ENCODE measurements at places on chromosomes 4 and X. TPM values are rescaled to one million over a fixed set of nuclear protein-coding genes. Genes with fewer than 3 reads are reported as not detected.

DNA sequence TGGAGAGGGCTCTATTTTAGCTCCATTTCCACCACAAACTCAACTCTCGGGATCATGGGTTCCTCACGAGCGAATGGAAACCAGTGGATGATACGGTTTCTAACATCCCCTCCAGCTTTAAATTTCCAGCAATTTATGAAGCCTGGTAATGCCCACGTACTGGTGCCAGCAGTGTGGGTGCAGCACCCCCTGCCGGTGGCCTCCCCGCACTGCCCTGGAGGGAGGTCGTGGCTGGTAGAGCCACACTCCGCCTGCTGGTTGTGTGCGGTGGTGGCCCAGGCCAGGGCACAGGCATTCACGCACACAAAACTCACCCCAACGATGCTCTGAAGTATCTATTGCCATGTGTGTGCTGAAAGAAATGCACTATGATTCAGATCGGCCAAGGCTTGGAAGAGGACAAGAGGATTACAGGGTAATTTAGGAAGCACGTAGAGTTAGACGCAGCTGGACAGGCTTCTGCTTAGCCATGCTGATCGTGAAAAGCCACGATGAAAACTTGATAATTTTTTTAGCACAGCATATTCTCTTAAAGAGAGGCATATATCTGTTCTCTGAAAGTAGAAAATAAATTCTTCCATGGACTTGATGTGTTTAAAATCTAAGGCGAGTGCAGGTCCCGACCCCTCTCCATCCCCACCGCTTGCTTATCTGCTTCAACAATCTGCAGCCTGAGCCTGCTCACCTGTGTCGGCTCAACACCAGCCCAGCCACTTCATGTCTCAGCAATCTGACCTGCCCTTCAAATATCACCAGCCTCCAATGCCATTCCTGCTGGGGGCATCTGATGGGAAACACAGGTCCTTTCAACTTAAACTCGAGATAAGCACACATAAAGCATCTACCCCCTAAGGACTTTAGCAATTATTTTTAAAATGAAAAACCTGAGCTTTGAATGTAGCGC is 59.1 kb downstream of the SCD5 start:
- peak; percentile 90 for DNase-seq

BANK1 gene
- 1.1 TPM for total RNA-seq

DNA sequence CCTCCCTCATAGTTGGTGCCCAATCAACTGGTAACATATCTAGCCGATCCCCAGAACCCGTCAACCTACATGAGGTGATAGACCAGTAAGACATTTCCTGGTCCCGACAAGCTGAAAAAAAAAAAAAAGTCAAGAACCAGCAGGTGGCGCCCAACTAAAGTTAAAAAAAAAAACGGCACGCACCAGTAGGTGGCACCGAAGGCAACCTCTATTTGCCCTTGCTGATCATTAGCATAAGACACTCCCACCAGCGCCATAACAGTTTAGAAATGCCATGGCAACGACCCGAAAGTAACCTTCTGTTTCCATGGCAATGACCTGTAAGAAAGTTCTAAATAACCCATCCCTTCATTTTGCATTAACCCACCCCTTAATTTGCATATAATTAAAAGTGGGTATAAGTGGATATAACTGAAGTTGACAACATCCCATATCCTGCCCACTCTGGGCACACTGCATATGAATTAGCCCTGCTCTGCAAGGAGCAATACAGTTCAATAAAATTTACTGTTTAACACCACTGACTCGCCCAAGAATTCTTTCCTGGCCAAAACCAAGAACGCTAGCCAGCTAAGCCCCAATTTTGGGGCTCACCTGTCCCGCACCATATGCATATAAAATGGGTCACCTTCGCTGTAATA is 83.9 kb upstream of the SPANXB1 start:
- peak; percentile 71 for DNase-seq

GRCh38 chrX:107537815-107538214 is 88.4 kb downstream of the FRMPD3 start:
- peak; percentile 76 for DNase-seq

DNA sequence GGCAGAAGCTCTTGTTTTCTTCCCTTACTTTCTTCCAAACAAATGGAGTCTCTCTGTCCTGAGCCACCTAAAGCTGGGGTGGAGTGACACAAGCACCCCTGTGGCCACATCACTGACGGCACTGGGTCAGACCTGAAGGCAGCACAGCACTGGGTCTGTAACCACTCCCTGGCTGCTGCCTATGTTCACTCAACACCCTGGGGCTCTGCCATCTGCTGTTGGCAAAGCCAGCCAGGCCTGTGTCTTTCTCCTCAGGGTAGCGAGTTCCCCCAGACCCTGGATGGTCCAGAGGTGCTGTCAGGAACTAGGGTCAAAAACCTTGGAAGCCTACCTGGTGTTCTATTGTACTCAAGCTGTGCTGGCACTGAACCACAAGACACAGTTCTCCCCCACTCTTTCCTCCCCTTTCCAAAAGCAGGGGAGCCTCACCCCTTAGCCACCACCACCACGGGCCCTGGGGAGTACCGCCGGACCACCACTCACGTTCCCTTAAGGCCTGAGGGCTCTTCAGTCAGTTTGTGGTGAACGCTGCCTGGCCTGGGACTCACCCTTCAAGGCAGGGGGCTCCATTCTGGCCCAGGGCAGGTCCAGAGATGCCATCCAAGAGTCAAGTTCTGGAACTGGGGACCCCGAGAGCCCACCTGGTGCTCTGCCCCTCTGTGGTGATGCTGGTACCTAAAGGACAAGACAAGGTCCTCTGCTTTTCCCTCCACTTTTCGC is 31.5 kb downstream of the TMEM271 start:
- no peak for DNase-seq

SOD3 gene
- total RNA-seq = 3.3 TPM

ZMAT1 gene
- 2.1 TPM for total RNA-seq

PNMA6F gene
- total RNA-seq = not detected

DNA sequence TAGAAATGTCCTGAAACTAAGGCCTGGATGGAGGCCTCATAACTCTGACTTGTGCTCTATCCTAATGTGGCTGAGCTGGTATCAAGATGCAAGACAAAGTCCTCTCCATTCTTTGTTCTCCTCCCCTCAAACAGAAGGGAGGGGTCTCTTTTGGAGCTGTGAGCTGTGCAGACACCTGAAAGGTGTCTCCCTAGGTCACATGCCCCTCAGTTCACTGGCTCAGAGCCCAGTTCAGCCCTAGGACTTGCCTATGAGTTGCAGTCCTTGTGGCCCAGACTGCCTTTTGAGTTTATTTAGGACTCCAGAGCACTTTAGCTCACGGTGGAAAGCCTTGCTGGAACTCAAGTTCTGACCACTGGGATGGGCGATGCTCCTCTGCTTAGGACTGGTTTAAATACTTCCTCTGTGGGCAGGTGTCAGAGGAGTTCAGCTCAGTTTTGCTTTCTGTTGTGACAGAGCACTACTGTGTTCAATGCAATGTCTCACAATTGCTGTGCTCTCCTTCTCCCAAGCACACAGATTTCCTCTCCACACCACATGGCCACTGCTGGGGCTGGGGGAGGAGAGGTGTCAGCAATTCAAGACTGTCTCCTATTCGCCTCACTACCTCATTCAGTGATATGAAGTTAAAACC is 84.8 kb upstream of the ZNF827 start:
- DNase-seq = no peak

DNA sequence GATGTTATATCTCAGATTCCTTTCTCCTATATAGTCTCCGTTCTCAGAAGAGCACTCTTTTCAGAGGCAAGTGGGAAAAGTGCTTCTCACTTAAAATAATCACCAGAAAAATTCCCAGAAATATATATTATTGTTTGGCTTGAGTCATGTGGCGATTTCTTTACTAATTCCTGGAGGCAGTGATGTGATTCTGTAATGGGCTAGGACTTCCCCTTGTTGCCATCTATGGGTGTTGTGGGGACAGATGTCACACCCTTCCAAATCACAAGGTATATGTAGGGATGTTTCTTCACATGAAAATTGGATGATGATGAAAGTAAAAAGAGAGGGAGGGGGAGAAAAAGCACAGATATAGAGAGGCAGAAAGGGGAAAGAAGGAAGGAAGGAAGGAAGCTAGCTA is 553.4 kb downstream of the PPP4R3C start:
- DNase-seq = no peak

DNA sequence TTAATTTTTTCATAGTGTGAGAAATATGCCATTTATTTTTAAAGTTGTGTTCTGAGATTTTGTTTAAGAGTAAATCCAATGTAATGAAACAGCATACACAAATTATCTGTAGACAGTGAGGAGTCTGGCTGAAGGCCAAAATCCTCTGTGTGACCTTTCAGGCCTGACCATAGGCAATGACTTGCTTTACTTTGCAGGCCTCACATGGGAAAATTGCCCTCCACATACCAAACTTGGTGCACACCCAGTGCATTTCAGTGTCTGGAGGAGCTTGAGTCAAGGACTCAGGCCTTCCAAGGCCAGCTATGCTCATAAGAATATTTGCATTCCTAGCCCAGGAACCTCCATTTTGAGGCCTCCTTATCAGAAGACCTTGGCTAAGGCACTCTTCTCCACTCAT is 430.1 kb downstream of the GABRG1 start:
- no peak for DNase-seq

MAGT1 gene
- 42.8 TPM for total RNA-seq

DNA sequence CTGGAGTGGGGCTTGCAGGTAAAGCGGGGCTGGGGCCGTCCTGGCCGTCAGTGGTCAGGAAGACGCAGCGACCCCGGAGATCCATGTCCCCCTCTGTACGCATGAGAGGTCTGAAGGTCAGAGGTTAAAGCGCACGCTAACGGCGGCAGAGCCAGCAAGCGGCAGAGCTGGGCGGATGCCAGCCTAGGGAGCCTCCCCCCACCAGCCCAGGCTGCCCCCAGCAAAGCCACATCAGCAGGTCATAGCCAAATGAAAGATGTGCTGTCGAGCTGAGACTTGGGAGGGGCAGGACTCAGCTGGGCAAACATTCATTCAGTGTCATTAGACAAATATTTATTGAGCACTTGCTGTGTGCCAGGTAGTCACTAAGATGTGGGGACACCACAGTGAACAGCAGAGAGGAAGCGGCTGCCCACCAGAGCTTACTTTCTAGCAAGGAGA is 593 bp upstream of the JAKMIP1 start:
- no peak for DNase-seq

HELT gene
- not detected for total RNA-seq

DNA sequence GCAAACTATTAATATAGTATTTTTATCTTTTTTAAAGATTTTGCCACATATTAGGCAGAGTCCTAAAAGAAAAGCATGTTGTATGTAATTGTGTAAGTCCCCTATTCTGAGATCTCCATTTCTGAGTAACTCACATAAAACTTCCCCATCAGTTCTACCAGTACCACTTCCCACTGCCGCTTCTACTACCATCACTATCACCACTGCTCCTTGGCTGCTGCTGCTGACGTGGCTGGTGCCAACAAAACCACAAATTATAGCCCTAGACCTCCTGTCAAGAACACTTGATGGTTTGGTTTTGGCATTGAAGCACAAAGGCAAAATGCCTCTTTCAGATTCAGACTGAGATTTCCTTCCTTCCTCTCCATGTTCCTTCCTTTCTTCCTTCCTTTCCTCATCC is 106.4 kb downstream of the MMRN1 start:
- DNase-seq = no peak

All from H9 (cell line).